ENCODE measurements at places on chromosomes 7 and 10.

DNA sequence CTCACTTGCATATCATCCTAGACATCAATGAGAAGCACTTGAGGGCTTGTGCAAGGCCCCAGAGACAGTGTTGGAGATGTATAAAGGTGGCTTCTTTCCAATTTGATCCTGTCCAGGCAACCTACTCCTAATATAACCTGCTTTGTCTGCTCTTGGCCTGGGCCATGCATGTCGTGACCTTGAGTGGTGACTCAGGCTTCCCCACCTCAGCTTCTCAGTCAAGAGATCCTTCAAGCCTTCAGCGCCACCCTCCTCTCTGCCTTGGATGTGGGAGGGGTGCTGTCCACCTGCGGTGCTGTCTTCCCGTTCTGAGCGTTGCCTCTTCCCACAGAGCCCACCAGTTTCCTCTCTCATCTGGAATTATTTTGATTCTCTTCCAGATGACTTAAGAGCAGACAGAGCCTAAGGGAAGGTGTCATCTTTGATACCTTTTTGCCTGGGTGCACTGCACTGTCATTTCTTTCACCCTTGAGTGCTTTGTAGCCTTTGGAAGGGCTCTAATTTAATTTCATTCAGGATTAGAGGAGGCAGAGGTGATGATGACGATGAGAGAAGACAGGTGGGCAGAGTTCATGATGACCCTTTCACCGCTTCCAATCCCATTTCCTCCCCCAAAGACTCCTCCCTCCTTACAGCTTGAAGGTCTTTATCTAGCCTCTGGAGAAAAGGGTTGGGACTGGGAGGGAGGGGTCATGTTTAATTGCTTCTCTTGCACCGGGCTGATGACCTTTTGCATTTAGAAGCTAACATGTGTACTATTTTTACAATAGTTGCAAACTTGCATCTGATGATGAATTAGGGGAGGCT lies 6.9 kb downstream of the LSMEM1 start:
- no peak for DNase-seq

GRCh38 chr7:134885967-134886352 lies 100.3 kb upstream of the AGBL3 start:
- DNase-seq = peak; percentile 24

GRCh38 chr10:107717046-107717445 lies 552.5 kb upstream of the SORCS1 start:
- DNase-seq = no peak

GRCh38 chr7:44219371-44220045 lies 18.7 kb downstream of the YKT6 start:
- DNase-seq = no peak

- DNase-seq = no peak
These were observed 95.8 kb upstream of the AGBL3 start for GRCh38 chr7:134890246-134891240.

DNA sequence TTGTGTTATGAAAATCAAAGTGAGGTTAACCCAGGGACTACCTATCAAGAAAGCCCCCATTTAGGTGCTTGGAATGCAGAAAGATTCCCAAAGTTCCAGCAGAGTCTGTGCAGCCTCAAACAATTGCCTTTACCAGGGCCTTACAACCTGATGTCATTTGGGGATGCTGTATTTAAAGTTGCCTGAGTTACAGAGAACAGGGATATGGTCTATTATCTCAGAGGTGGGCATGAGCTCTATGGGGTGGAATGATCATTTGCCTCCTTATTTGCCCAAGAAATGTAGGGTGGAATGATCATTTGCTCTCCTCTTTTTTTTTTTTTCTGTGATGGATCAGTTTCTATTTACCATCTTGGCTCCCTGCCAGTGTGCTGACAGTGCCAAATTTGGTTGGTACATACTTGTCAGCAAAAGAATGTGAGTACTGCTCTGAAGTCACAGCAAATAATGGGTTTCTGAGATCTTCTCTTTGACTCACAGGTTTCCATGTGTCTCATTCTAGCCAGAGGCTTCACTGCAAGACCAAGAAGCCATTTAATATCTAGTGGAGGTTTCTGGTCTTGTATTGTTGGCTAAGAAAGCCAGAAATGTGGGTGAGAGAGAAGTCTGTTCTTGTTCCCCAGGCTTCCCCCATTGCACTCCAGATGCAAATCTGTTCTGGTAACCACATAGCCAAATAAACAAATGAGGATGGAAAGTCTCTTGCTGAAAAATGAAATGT lies 45.5 kb upstream of the ZNRF2 start:
- DNase-seq = no peak

- no peak for DNase-seq
These were observed 82.3 kb upstream of the PPIF start for GRCh38 chr10:79264942-79265341.

- no peak for DNase-seq
These were observed 11.8 kb downstream of the SLC25A13 start for GRCh38 chr7:96310110-96310509.

DNA sequence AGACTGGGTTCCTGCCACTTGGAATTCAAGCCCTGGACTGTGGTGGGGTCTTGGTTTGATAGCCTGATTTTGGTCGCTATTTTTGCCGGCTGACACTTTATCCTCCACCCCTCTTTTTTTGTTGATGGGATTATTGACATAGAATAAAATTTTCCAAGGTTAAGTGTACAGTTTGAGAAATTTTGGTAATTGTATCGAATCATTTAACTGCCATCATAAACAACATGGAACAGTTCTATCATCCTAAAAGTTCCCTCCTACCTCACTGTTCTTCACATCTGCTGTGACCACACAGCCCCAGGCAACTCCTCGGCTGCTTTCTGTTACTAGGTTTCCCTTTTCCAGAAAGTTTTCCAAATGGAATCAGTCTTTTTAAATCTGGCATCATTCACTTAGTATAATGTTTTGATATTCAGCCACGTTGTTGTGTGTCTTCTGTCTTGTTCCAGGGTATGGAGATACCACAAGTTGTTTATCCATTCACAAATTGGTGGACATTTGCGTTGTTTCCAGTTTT lies 50.6 kb upstream of the STEAP1B start:
- no peak for DNase-seq

- DNase-seq = no peak
These were observed 190.6 kb downstream of the PARD3 start for GRCh38 chr10:34624323-34625153.
